ENCODE measurements at places on chromosomes 13 and 19. TPM values are rescaled to one million over a fixed set of nuclear protein-coding genes. Genes with fewer than 3 reads are reported as not detected.

TFDP1 gene
- 18.1 TPM for total RNA-seq

CTXN1 gene
- total RNA-seq, result not detected

RNF17 gene
- not detected for total RNA-seq

KLC3 gene
- not detected for total RNA-seq

MAB21L1 gene
- not detected for total RNA-seq

SELENOV gene
- total RNA-seq, result not detected

LATS2 gene
- 0.60 TPM for total RNA-seq

F10 gene
- total RNA-seq, result not detected

KLK2 gene
- not detected for total RNA-seq

ATCAY gene
- total RNA-seq, result not detected

ZNF345 gene
- 16.0 TPM for total RNA-seq
